ENCODE measurements at places on chromosomes 7 and 10.

DNA sequence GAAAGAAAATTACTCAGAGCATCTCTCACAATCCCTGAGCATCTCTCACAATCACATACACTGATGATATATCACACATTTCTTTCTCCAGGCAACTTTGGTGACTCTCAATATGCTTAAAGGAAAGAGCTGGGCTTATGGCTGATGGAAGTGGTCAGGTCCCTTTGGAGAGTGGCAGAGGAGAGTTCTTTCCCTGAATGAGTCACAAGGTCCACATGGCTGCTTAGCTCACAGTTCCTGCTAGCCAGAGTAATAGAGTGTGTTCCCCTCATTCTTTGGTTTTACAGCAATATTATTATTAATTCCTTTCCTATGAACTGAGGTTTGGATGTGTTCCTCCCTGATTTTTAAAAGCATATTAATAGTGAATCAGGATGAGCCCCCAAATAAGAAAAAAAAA, 287.4 kb downstream of the C7orf25 start:
- no peak for DNase-seq

DNA sequence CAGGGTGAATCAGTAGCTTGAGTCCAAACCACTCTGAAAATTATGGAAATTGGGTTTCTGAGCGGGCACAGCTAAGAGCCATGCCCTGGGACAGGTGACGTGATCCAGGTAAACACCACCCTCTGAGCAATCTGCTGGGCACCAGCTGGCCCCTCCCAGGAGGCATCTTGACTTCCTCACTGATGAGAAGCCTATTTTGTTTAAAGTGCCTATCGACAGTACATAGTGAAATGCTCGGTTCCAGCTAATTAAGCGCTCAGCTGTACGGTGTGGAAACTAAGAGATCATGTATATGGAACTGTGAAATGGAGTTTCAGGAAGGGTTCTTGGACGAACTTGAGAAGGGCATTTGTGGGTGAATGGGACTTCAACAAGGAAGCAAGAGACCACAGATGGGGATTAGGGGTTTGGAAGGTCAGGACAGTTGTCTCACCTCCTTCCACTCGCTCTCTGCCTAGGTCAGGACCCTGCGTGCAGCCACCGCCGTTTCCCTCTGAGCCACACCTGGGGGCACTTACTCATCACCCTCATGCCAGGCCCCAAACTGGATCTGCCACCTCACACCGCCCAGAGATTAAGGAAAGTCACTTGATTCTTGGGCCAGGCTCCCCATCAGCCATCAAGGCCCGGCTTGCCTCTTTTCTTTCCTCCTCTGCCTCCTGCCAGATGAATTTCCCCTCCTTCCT, 3.2 kb downstream of the ITPRIP start:
- DNase-seq: no peak

GRCh38 chr10:35598379-35598778, 6.8 kb upstream of the GJD4 start:
- no peak for DNase-seq

DNA sequence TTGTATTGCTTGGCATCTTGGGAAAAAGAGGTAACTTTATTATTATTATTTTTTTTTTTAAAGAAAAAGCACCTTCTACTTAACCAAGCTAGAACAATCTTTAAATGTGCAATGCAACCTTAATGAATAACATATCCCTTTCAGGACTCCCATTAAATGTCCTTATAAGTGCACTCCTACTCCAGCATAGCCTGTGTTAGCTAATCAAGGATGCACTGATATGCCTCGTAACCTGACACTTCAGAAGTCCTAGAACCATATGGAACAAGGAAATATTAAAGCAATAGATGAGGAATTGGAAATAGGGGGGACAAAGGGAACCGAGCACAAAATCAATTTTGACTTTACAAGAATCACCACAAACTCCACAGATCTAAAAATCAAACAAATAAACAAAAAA, 522.4 kb downstream of the PARD3 start:
- DNase-seq: no peak
